Smooth muscle cell of the pulmonary artery (primary cell): ENCODE measurements at places on chromosomes 7 and 10. TPM values are rescaled to one million over a fixed set of nuclear protein-coding genes. Genes with fewer than 3 reads are reported as not detected.

CACNB2 gene
- total RNA-seq, result 0.20 and 0.36 TPM in 2 replicates

MMD2 gene
- not detected in 2 replicates for total RNA-seq

SLC13A1 gene
- total RNA-seq, result not detected in 2 replicates

PAPOLB gene
- total RNA-seq, result 0.07 and 0.39 TPM in 2 replicates

LEP gene
- 0.17 and 8.9 TPM in 2 replicates for total RNA-seq

GPR37 gene
- total RNA-seq, result 1.5 and 2.7 TPM in 2 replicates

EVX1 gene
- not detected in 2 replicates for total RNA-seq

SYNPO2L gene
- total RNA-seq, result 0.07 TPM in 1 of 2 replicates, not detected in the other

ZMIZ1 gene
- 30.2 and 50.3 TPM in 2 replicates for total RNA-seq

GDF2 gene
- not detected in 2 replicates for total RNA-seq

FAM241B gene
- total RNA-seq, result 0.26 and 0.39 TPM in 2 replicates

ALOX5 gene
- total RNA-seq, result not detected in 2 replicates

COL28A1 gene
- 0.07 and 0.17 TPM in 2 replicates for total RNA-seq

KLF14 gene
- not detected in 2 replicates for total RNA-seq

AGBL3 gene
- 0.66 and 0.91 TPM in 2 replicates for total RNA-seq

SLC16A9 gene
- 2.5 and 15.1 TPM in 2 replicates for total RNA-seq

AMPH gene
- 0.13 and 0.78 TPM in 2 replicates for total RNA-seq

MAT1A gene
- total RNA-seq, result not detected in 2 replicates
